ENCODE measurements at places on chromosomes 3 and 15.

DNA sequence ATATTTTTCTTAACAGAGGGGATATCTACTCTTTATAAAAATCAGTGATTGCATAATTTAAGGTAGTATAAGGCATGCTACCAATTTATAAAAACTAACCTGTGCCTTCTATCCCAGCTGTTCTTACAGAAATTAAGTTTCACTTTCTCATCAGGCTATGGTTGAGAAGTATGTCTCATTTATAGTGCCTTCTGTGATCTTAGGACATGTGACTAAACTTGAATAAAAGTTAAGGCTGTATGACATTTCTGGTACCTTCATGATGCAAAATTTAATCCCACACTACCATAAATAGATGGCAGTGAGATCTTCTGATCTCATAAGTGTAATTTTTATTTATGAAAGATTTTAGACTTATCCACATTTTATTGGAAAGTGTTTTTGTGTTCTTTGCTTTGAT is 12.6 kb downstream of the TIPARP start:
- no peak for DNase-seq

DNA sequence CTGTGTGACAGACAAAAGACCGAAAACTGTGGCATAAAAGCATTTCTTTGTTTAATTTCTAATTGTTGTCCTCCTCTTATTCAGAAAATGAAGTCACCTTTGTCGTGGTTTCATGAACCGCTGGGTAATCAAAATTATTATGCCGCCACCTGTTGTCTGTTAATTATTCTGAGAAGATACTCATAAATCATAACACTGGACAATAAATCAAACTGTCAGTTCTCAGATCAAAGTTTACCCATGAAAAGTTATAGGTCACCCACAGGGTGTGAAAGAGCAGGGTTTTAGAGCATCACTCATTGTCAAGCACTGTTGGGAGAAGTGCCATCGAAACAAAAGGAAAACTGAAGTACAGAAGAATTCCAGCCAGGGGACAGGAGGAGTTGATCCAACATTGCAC is 474.3 kb downstream of the NR2F2 start:
- no peak for DNase-seq

- no peak for DNase-seq
Observed at GRCh38 chr3:42459151-42459550, 43.3 kb upstream of the VIPR1 start.

DNA sequence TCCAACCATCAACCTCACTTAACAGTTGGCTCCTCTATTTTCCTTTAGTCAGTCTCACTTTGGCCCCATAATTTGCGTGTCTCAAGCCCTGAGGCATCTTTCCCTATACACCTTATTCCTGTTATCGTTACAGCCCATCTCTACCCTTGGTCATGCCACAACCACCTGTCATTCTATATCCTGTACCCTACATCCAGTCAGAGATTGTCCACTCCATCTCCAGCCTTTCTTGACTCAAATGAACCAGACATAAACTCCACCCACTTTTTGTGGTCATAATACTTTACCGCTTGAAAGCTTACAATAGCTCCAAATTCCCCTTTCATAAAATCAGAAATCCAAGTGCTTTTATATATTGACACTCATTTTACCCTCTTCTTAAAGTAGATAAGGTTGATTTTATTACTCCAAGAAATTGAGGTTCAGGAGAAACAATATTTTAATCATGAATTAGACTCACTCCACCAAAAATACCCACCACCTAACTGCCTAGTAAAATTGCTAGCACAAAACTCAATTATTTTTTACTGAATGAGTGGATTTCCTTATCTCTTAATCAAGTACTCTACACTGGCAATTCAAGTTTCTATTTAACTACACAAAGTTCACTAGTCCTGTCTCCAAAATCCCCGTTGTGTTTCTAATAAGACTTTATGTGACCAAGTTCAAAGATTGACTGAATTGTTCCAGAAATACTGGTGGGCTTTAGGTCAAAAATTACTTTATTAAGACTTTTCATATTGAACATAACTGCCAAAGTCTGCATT is 9.1 kb downstream of the CCR4 start:
- DNase-seq, result no peak

- DNase-seq, result no peak
Observed at GRCh38 chr3:36649125-36649524, 115.2 kb downstream of the DCLK3 start.

GRCh38 chr3:35498506-35499210 is 140.7 kb upstream of the ARPP21 start:
- DNase-seq, result no peak

GRCh38 chr15:72086010-72086697 is 31.8 kb downstream of the MYO9A start:
- DNase-seq, result no peak

- no peak for DNase-seq
Observed at GRCh38 chr3:15983693-15984092, 185.9 kb upstream of the ANKRD28 start.

DNA sequence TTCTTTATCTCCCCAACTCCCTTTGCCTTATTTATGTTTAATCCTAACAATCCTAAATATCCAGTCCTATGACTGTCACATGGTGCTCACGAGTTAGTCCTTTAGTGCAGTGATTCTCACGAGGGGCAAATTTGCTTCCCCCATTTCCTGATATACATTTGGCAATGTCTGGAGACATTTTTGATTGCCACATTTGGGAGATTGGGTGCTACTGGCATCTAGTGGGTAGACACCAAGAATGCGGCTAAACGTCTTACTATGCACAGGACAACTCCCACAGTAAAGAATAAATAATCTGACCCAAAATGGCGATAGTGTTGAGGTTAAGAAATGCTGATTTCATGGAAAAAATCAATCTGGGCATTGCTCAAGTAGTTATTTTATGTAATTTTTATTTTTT is 466.5 kb downstream of the ROBO2 start:
- no peak for DNase-seq

DNA sequence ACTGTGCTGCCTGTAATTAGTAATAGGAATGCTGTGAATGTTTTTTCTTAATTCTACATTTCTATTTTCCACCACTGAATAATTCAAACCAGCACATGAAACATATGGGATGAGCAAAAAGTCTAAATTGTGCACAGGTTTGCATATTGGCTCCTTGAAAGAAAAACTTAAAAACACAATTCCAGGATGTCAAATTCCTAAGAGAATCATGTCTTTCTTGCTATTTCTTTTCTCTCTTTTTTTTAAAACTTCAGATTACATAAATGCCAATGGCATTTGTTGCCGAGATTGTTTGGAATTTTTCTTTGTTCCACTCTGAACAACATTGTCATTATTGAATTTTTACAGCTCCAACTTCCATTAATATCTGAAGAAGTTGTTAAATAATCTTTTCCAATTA is 60.8 kb downstream of the VGLL3 start:
- DNase-seq, result no peak

GRCh38 chr15:94094310-94094709 is 137.1 kb upstream of the MCTP2 start:
- DNase-seq, result no peak

- DNase-seq, result no peak
Observed at GRCh38 chr15:25944386-25944785, 81.3 kb upstream of the ATP10A start.

GRCh38 chr3:172071780-172072330 is 32.5 kb downstream of the FNDC3B start:
- DNase-seq, result no peak

- no peak for DNase-seq
Observed at GRCh38 chr3:70245746-70246525, 66.5 kb downstream of the MDFIC2 start.

GRCh38 chr3:50163572-50164455 is 8.7 kb downstream of the SEMA3F start:
- no peak for DNase-seq

- DNase-seq, result peak; percentile 14
Observed at GRCh38 chr15:61831505-61831921, 228.7 kb downstream of the VPS13C start.

DNA sequence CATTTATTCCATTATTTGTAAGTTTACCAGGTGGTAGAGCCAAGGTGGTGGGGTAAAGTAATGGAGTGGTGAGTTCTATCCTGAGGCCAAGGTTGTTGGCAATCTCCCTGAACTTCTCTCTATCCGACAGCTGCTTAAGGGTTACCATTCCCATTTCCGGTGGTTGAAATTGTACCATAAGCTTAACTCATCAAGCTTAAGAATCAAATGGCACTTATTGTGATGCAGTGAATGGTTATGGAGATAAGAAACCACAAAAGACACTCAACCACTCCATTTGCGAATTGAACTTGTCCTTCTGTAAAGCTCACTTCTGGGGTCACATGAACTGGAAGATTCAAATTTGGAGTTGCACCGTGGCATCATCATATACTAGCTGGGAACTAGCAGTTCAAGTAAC is 287.4 kb upstream of the SLCO3A1 start:
- DNase-seq, result no peak
